ENCODE measurements at places on chromosomes 3 and 15.

- no peak for DNase-seq
Observed at GRCh38 chr3:24222165-24222805, 272.4 kb downstream of the THRB start.

GRCh38 chr3:46479696-46480095, 15.0 kb upstream of the LTF start:
- no peak for DNase-seq

GRCh38 chr15:39644136-39644535, 63.3 kb downstream of the THBS1 start:
- DNase-seq = no peak

GRCh38 chr15:82114660-82115059, 68.8 kb upstream of the MEX3B start:
- DNase-seq = no peak

DNA sequence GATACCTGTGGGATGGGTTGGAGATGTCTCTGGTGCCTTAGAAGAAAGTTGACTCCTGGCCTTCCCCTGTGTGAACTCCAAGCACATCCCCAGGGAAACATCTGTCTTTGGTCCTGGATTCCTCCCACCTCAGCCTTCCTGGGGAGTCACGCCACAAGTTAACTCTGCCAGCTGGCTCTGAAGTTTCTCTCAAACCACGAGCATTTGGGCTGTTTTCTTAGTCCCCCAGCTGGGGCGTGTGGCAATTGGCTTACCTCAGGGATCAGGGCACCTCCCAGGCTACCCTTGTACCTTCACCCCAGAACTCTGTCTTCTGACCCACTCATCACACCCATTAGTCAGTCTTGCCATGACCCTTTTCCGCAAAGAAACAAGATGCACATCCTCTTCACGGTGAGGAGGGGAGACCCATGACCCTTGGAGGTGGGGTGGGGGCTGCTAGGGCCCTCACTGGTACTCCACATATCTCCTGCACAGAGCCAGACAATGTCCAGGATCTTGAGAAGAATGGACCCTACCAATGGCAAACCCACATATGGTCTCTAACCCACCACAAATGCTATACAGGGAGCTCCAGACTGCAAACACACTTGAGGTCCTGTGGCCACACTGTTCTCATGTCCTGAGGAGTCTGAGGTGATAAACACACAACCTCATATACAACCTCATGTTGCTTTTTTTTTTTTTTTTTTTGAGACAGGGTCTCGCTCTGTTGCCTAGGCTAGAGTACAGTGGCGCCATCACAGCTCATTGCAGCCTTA, 3.9 kb downstream of the NEIL1 start:
- no peak for DNase-seq

GRCh38 chr3:89795506-89795905, 688.1 kb downstream of the EPHA3 start:
- no peak for DNase-seq

DNA sequence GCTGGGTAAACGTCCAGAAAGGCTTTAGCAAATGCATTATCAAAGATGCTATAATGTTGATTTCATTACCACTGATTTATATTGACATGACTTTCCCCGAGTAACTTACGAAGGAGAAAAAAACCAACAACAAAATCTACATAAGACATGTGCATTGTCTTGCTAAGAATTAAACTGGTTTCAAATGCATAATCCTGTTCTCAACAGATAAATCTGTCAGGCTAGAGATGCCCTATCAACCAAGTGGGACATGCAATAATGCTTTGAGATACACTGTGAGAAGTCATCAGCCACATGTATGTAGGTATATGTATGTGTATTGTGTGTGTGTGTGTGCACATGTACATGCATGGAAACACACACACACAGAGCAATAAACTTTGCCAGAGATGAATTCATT, 195.6 kb downstream of the MEIS2 start:
- DNase-seq = no peak

DNA sequence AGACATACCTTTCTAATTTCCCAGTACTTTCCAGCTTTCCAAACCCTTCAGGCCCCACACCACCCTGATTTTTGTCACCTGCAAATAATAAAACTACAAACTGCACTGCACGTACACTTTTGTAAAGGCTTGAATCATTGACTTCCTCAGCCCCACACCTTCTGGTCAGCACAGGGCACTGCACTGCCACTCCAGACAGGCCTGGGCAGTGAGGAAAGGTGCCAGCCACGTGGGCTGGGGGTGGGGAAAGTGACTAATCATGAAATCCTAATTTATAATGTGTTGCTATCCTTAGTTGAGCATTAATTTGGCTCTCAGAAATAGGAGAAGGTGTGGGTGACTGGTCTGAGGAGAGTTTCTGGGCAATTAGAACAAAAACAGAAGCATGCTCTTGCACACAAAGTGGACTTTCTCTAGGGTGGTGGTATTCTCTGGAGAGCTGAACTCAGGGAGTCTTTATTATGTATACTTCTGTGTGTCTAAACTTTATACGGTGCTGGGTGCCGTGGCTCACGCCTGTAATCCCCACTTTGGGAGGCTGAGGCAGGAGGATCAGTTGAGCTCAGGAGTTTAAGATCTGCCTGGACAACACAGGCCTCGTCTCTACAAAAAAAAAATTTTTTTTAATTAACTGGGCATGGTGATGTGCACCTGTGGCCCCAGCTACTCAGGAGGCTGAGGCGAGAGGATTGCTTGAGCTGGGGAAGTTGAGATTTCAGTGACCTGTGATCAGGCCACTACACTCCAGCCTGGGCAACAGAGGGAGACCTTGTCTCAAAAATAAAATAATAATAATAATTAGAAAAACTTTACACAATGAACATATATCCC, 58.2 kb upstream of the FLNB start:
- no peak for DNase-seq

GRCh38 chr15:84901540-84901939, 17.1 kb downstream of the SLC28A1 start:
- DNase-seq = no peak

GRCh38 chr15:69535101-69535638, 82.6 kb downstream of the RPLP1 start:
- no peak for DNase-seq

GRCh38 chr3:127738192-127738840, 65.6 kb downstream of the ABTB1 start:
- DNase-seq = no peak

GRCh38 chr15:64807751-64808222, 17.7 kb downstream of the PIF1 start:
- no peak for DNase-seq

DNA sequence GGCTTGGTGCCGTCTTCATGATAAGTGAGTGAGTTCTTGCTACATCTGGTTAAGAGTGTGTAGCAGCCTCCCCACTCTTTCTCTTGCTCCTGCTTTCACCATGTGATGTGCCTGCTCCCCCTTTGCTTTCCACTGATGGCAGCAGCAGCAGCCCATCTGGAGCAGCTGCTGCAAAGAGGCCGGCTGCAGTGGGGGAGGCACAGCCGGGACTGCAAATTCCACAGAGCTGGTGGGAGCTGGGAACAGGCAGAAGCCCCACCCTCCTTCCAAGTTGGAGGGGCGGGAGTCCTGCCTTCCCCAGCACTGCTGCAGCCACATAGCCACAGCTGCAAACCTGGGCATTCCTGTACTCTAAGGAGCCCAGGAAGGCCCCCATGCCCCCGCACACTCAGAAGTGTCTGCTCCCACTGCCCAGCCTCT, 62.8 kb upstream of the IMPG2 start:
- no peak for DNase-seq

- DNase-seq = no peak
Observed at GRCh38 chr3:54191220-54191619, 68.9 kb downstream of the CACNA2D3 start.

GRCh38 chr3:183161552-183162336, 790 bp downstream of the LAMP3 start:
- DNase-seq = no peak

DNA sequence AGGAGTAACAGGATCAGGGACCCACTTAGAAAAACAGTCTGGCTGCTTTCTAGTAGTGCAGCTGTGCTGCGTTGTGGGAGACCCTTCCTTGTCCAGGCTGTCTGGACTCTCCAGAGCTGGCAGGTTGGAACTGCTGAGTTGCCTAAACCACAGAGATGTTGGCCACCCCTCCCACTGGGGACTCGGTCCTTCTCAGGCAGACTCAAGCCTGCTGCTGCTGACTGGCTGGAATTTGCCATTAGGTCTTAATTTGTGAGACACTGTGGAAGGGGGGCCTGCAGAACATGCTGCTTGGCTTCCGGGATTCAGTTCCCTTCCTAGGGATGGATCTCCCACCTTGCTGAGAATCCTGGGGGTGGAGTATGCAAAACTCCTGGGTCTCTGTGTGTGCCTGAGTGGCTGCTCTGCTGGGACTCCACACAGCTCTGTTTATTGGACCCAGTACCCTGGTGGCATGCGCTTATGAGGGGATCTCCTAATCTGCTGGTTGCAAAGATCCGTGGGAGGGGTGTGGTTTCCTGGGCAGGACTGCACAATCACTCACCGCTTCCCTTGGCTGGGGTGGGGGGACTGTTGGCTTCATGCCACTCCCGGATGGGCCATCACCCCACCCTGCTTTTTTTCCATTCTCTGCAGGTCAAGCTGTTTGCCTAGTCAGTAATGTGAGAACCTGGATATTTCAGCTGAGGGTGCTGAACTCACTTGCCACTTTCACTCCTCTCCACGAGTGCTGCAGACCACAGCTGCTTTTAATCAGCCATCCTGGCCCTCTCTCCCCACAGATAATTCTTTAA, 150.5 kb downstream of the CFAP20DC start:
- no peak for DNase-seq

GRCh38 chr3:87052499-87053260, 61.7 kb upstream of the VGLL3 start:
- DNase-seq = no peak

- no peak for DNase-seq
Observed at GRCh38 chr3:10309736-10310135, 11.2 kb downstream of the SEC13 start.

GRCh38 chr3:17631609-17632008, 110.8 kb downstream of the TBC1D5 start:
- DNase-seq = no peak

DNA sequence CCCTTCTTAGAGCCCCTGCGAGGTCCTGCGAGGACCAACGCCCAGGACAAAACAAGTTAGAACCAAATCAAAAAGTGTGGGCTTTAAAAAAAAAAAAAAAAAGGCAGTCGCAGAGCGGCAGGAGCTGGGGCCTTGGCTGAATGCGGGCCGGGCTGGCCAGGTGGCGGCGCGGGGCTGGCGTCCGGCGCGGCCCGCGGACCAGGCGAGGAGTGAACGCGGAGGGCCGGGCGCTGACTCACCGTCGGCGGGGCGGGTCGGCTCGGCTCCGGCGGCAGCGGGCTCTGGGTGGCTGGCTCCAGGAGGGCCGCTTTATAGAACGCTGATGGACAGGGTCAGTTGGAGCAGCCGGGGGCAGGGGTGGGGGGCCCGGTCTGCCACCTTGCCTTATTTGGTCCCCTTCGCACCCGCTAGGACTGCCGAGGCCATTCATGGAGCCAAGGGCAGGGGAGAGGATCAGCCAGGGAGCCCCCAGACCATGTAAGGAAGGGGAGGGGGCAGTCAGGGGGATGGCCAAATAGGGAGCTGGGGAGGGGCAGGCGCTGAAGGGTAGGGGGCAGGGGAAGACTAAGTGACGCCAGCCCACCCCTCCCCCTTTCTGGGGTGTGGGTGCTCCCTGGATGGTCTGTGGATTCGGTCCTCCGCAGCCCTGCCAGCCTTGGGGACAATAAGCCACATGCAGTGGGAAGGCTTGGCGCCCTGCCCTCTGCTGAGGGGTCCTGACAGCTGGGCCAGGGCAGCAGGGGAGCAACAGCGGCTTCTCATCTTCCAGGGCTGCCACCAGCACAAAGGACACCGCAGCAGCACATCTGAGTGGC, at the start of gene ACTC1:
Gene ACTC1 (minus strand): TSS at position 283 of the 815 bp plus-strand sequence. CDS start 741 bp downstream, outside the sequence.
- DNase-seq = no peak

- DNase-seq = no peak
Observed at GRCh38 chr3:193231201-193231600, 9.8 kb upstream of the PLAAT1 start.

DNA sequence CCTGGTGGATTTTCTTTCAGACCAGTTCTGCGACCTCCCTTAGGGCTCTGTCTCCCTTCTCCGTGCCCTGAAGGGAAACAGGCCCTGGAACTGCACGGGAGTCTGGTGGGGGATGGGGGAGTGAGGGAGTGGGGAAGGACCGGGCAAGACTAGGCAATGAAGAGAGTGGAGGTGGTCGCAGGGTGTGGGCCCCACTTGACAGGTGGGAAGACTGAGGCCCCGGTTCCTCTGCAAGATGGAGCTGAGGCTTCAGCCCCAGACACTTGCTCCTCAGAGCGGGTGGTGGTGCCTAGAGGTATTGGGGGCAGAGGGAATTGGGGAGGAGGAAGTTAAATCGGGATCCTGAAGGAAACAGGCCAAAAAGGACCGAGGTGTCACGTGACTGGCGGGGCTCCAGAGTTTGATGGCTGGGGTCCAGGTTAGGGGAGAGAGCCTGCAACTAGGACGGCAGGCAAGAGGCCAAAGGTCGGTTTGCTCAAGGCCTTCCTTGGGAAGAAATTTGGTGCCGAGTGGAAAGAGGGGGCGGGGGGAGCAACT, 597 bp upstream of the CAMK1 start:
- no peak for DNase-seq

DNA sequence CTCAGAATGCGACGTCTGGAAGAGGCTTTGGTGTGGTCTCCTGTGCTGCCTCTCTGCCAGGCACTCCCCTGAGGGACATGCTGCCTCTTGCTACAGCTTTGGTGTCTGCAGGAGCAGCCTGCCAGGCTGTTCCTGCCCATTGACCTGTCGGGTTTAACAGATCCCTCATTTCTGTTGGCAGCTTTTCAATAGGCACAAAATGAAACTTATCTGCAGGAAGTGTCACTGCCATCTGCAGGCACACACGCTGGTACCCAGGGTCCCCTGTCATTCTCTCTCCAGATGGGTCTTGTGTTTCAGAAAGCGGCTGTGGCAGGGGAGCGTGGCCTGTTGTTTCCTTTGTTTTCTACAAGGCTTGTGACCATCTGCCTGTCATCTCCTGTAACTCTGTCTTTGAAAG, 328.3 kb upstream of the CHRM5 start:
- no peak for DNase-seq

DNA sequence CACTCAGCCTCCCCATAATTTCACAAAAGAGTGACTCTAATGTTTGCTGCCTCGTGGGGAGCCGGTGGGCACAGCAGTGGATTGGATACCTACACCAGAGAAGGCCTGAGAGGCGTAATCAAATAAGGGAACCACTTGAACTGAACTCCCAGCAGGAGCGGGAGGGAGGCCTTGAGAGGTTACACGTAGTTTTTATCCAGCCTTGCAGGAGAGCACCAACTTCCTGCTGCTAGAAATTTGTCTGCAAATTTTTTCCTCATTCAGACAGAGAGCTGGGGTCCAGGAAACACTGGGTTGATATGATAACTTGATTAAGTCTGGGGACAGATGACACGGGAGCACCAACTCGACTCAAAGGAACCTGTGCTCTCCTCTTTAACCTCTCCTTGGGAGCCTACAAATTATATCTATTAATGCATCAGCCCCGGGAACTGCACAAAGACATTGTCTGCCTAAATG, 69.8 kb downstream of the HES1 start:
- DNase-seq = no peak

DNA sequence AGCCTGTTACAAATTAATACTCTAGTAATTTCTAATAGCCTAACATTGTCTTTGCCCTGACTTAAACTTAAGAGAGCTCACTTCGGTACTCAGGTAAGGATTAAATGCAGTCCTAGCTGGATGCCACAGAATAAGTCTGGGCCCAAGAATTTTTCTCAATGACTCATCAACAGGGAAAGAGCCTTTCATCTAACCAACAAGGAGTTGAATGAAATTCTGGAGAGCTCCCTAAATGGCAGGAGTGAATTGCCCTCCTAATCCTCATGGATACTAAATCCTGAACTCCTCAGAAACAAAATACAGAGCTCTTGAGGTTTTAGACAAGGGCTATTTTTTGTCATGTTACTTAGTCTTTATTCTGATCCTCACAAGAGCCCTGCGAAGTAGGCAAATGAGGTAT, 159.5 kb downstream of the PLCH1 start:
- DNase-seq = no peak

GRCh38 chr3:61956236-61956635, 394.9 kb downstream of the PTPRG start:
- DNase-seq = no peak

Data from stimulated activated CD4-positive, alpha-beta T cell treated with anti-CD3 and anti-CD28 coated beads, Interleukin-15, amount 100 ng/mL, for 48 hours (primary cell).